Non-pigmented ciliary epithelial cell (primary cell): ENCODE measurements at places on chromosomes 1 and 21.
A peak's percentile ranks its signal among the peaks of the same experiment; 100 is the strongest.

DNA sequence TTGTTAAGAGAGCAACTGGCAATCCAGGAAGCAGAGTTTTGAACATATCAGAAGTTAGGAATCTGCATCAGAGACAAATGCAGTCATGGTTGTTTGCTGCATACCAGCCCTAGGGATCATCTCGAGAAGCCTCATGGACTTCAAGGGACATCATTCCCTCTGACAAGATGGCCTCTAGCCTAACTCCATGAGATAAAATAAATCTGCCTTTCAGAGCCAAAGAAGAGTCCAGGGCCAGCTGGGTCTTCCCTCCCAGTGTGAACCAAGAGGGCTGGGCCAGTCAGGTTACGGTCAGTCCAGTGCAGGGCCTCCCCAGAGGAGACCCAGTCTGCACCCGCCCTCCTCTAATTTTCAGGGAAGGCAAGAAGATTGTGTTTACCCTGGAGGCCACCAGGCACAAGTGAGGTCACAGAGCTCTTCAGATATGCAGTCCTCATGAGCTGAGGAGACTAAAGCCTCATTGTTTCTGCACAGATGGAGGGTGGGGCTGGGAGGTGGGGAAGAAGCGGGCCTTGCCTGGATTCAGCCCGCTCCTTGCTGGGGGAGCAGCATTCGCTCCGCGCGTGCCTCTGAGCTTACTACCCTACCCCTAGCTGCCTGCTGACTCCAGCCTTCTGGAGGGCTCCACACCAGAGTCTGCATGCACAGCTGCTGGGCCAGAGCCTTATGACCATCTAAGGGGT lies 52.8 kb downstream of the CAPN2 start:
- DNase-seq, result no peak

- DNase-seq, result no peak
Measured at GRCh38 chr1:227937838-227938145, 9.9 kb downstream of the WNT9A start.

DNA sequence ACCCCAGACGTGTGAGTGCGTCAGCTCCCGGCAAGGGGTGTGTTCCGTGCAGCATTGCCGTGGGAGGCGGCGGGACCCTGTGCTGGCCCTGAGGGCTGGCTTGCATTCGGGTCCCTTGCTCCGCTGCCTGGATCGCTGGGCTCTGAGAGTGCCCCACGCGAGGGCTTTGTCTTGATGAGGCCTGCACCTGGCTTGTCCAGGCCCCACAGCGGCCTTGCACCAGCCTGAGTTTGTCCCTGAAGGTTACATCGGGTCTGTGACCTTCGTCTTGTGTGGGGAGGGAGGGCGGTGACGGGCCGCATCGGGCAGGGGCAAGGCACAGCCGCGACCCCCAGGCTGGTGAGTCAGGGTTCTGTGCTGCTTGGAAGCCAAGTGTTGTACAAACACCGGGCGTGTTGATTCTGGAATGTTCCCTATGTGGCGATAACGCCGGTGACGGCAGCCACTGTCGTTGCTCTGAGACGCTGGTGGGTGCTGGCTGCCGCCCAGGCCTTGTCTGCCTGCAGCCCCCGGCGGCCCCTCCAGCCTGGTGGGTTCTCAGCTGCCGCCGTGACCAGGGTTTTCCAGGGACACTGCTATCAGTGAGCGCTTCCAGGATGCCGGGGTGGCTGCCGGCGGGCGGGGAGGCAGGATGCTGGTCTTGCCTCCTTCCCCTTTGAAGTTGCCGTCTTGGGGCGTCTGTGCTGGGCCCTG lies 42.9 kb downstream of the SLX9 start:
- DNase-seq, result no peak

DNA sequence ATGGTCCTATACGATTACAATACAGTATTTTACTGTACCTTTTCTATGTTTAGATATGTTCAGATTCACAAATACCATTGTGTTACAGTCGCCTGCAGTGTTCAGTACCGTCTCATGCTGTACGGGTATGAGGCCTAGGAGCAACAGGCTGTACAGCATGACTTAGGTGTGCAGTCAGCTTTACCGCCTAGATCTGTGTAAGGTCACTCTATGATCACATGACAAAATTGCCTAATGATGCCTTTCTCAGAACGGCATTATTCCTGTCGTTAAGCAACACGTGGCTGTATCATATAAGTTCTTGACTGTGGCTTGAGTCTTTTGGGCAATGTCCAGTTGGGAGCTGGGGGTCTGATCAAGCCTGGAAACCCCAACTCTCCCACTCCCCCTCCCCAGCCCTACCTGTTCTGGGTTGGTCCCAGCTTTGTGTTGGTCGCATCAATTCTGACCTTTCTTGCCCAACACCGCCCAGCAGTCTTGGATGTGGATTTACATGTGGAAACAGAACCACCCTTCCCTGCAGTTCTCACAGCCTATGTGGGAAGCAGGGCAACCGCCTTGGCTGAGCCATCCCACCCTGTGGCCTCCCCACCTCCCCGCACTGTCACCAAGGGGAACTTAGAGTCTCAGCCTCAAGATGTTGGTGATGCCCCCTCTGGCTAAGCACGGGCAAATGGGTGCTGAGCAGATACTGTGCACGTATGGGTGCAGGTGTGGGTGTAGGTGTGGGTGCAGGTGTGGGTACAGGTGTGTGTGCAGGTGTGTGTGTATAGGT lies 80.2 kb upstream of the ACTL8 start:
- no peak for DNase-seq

DNA sequence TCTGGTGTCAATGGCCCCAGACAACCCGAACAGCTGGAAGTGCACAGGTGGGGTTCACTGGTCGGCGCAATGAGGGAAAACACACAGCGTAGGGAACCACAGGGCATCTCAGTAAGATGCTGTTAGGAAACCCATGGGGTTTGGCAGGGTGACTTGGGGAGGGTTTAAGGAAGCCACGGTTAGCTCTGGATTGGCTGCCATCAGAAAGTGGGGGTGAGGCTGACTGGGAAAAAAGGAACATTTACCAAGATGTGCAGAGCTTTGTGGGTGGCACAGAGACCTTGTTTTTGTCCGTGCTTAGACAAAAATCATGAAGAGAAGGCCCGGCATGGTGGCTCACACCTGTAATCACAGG lies 11.0 kb downstream of the ALDH4A1 start:
- DNase-seq, result no peak

DNA sequence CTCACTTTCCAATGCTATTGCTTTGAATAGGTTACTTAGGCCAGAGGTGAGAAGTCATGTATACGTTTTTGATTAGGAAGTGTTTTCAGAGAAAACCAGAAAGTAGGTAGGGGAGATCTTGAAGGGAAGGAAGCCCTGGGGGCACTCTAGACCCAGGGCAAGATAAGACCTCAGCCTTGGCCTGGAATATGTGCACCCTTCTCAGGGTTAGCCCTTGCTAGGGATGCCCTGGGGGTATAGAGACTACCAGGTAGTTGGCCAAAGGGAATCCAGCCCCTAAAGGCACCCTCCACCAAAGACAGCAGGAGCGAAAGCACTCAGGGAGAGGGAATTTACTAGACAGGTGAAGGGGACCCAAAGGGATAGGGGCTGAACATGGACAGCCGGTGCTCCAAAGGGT lies 7.0 kb downstream of the TIAM1 start:
- no peak for DNase-seq

DNA sequence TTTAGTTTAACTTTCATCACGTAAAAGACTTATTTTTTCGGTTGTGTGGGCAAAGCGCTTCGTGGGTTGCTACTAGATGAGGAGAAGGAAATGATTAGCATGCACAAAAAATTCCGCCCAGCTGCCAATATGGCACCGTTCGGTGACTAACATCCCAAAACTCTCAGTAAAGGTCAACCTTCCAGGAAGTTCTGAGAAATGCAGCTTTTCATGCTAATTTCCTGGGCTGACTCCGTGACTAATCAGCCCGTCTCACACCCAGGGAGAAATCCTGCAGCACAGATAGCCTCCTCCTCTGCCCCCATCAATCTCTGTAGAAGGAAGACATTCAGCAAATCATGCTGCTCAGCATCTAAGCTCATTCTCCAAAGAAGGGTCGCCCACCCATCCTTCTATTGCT lies 34.1 kb downstream of the TMCO4 start:
- DNase-seq, result peak; percentile 77

DNA sequence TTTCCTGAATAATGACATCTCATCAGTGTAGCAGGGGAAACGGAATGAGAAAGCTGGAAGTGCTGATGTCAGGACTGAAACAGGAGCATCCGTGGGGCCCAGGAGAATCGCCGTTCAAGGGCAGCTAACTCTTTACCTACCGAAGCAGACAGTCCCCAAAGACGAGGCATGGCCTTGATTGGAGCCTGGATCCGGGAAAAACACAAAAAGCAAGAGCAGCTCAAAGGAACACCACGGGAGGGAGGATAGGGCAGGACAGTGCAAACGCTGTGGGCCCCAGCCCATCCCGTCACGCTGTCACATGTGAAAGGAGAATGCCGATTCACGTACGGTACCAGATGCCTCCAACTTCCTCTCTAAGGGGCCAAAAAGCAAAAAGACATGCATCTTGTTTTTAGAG lies 34.9 kb downstream of the WNT9A start:
- no peak for DNase-seq

DNA sequence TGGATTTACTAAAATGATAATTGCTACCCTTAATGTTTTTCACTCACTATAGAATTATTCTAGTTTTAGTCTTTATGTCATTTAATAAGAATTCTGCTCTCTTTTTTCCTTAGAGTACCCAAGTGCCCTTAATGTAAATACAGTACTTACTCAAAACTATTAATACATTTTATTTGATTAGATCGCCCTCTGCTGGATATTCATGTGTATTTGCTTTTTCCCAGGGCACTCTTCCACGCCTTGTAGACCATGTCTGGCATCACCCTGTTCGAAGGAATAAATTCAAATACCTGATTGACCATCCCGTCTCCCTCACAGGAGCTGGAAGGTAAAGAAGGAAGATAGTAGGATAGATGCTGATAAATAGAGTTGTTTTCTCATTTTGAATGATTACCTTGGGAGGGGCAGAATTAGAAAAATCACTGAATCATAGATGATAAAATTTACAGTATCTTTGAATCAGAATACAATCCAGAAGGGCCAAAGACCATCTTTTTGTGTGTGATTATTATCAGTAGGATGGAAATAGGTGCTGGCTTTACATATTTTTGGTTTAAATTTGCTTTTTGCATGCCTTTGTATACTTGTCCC lies 4.1 kb downstream of the AXDND1 start:
- DNase-seq, result no peak

DNA sequence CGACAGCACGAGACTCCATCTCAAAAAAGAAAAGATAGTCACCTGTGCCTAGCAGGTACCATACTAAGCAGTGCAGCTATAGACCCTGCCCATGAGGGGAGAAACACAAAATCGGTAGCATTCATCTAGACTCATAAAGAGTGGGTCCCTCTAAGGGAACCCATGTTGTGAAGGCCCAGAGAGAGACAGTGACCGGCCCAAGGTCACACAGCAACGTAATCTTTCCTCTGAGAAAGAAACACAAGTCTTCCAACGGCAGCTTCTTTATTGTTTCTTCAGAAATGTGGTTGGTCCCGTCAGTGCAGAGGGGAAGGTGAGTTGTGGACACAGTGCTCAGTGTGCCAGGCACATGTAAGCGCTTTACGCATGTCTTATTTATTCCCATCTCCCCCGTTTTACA lies 198.6 kb upstream of the TMEM51 start:
- DNase-seq, result no peak

DNA sequence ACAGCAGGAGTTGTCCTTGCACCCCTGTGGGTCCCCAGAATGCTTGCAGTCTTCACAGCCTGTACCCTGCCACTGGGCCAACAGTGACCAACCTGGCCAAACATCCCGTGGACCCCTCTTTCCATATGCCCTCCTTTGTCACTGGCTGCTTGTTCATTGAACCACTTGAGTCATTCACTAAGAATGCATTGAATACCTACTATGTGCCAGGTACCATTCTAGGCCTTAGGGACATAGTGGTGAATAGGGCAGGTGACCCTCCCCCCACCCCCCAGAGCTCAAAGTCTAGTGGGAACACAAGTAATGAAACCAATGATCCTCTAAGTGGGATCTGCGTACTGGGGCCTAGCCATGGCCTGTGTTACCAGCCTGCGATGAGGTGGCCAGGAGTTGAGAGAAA lies 28.2 kb downstream of the PIGP start:
- DNase-seq, result no peak

DNA sequence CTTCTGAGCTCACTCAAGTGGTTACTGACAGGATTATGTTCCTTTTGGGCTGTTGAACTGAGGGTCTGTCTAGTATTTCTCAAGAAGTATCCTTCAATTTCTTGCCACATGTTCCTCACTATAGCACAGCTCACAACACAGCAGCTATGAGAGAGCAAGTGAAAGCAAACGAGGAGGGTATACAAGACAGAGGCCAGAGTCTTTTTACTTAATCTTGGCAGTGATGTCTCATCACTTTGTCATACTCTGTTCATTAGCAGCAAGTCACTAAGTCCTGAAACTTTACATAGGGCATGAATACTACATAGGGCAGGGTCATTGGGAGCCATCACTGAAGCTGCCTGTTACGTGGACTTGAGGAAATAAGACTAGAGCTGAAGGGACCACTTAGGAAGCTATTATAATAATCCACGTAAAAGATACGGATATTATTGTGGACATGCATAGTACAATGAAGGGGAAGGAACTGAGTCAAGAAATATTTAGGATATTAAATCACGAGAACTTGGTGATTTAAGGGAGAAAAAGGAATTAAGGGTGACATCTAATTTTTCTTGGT lies 63.7 kb downstream of the SLC30A7 start:
- no peak for DNase-seq

DNA sequence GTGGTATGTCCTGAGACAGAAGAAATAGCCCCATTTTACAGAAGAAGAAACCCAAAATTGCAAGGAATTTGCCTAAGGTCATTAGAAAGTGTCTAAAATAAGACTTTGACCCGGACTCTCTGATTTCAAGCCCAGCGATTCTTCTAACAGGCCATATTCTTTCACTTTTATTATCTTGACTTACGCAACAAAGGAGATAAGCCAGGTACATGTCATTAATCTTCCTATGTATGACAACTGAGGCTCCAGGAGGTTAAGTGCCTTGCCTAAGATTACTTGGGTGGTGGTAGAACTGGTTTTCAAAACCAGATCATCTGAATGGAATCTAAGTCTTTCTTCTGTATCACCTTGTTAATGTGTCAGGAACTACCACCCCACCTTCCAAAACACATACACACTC lies 124.3 kb downstream of the PBX1 start:
- DNase-seq, result no peak

DNA sequence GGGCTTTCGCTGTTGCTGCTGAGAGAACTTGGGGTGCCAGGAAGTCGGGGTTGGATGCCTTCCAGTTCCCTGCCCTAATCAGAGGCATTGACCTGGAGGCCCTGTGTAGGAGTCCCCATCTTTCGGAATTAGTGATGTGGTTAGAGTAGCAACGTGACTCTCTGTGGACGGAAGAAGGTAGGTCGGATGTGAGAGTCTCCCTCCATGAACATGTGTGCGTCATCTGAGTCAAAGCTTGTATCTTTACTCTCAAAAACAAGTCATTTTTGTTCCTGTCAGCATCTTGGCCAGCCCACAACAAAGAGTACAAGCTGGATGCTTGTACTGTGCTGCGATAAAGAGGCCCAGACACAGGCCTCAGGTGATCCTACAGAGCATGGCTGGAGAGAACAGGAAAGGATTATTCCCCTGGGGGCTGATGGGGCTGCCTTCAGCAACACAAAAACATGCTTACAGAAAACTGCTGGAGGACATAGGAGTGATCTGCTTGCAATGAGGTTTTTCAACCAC lies 31.0 kb upstream of the IL10 start:
- no peak for DNase-seq

GRCh38 chr1:40982721-40983120 lies 3.2 kb downstream of the CTPS1 start:
- no peak for DNase-seq
